ENCODE measurements at places on chromosomes 1 and 21. TPM values are rescaled to one million over a fixed set of nuclear protein-coding genes. Genes with fewer than 3 reads are reported as not detected.

The WNT3A gene
- not detected for total RNA-seq

The TGFB2 gene
- 4.9 TPM for total RNA-seq

The PPIH gene
- total RNA-seq, result 48.4 TPM

The METTL25B gene
- total RNA-seq, result 41.2 TPM

The TRPM2 gene
- 2.8 TPM for total RNA-seq

The DNAJC11 gene
- 11.8 TPM for total RNA-seq

The PRR9 gene
- total RNA-seq, result not detected

The CDA gene
- 12.2 TPM for total RNA-seq

The RPTN gene
- total RNA-seq, result not detected

DNA sequence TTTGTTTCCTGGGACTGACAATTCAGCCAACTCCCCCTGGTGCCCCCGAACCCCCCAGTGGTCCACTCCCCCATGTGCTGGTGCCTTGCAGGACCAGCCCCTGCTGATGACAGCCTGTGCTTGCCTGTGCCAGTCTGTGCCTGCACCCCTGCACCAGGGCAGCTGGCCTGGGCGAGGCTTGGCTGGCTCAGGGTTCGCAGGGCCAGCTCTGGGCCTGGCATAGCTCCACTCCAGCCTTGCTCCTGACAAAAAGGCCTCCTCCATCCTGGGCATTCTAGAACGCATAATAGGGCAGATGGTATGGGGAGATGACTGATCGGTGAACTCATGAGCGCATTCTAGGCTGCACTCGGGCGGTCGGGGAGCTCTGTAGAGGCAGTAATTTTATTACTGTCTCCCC lies 5.4 kb downstream of the CNTN2 start:
- no peak overlapping the region for H3K4me3 ChIP-seq
- no peaks in the 10 kb centered on the region for H3K27me3 ChIP-seq
- H3K27ac ChIP-seq, result no peak overlapping the region
- DNase-seq, result no peak

DNA sequence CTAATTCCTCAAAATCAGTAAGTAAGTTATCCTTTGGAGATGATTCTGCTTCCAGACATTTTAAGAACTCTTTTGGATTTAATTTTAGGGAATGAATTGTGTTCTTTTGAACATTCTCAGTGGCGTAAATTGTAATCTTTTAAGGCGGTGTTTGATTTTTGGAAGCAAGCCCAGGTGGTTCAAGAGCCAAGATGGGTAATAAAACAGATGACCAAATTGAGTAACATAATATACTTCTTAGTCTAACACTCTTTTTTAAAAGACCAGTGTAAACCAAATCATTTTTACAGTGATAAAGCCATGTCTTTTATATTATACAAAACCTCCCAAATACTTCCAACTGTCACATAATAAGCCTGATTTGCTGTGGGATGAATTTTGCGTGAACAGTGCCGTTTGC lies 133.8 kb downstream of the LRRC40 start:
- DNase-seq, result peak; percentile 34
- H3K27me3 ChIP-seq, result no peaks in the 10 kb centered on the region
- no peaks in the 10 kb centered on the region for H3K36me3 ChIP-seq
- no peak overlapping the region for H3K27ac ChIP-seq
- H3K4me1 ChIP-seq, result no peaks in the 10 kb centered on the region
- H3K4me3 ChIP-seq, result no peak overlapping the region

- H3K4me1 ChIP-seq, result no peaks in the 10 kb centered on the region
- no peak overlapping the region for H3K4me3 ChIP-seq
- DNase-seq, result no peak
- H3K27me3 ChIP-seq, result no peaks in the 10 kb centered on the region
Observed at GRCh38 chr21:45266518-45267389, 20.9 kb downstream of the POFUT2 start.

- H3K4me1 ChIP-seq, result no peaks in the 10 kb centered on the region
- no peaks in the 10 kb centered on the region for H3K36me3 ChIP-seq
- H3K4me3 ChIP-seq, result no peak overlapping the region
- DNase-seq, result no peak
Observed at GRCh38 chr1:156895455-156895812, 1.9 kb downstream of the PEAR1 start.

DNA sequence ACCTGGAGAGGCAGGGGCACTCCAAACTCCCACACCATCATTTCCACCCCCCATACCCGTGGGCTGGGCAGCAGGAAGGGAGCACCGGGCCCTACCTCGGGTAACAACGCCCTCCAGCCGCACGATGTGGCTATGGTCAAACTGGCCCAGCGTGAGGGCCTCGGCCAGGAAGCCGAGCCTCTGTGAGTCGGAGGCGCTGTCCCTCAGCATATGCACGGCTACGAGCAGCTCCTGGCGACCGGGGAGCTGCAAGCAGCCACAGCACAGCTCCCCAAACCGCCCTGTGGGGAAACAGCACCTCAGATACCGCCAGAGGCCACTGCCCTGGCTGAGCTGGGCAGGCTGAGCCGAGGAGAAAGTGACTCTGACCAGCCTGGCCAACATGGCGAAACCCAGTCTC lies 29.2 kb downstream of the CDCA8 start:
- H3K27ac ChIP-seq, result no peak overlapping the region
- H3K36me3 ChIP-seq, result no peaks in the 10 kb centered on the region
- no peak overlapping the region for H3K4me3 ChIP-seq
- no peaks in the 10 kb centered on the region for H3K4me1 ChIP-seq
- no peaks in the 10 kb centered on the region for H3K27me3 ChIP-seq
- no peak for DNase-seq

- no peaks in the 10 kb centered on the region for H3K27me3 ChIP-seq
- H3K36me3 ChIP-seq, result no peaks in the 10 kb centered on the region
- no peak overlapping the region for H3K27ac ChIP-seq
- DNase-seq, result no peak
- no peak overlapping the region for H3K4me3 ChIP-seq
Observed at GRCh38 chr1:53733447-53733931, 5.5 kb downstream of the GLIS1 start.

DNA sequence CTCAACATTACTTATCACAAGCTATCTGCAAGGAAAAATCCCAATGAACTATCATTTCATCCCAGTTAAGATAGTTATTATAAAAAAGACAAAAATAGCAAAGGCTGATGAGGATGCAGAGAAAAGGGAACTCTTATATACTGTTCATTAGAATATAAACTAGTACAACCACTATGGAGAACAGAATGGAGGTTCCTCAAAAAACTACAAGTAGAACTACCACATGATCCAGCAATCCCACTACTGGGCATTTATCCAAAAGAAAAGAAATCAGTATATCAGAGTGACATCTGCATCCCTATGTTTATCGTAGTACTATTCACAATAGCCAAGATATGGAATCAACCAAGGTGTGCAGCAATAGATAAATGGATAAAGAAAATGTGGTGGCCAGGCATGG lies 4.9 kb upstream of the C1orf185 start:
- H3K27me3 ChIP-seq, result no peaks in the 10 kb centered on the region
- DNase-seq, result no peak
- no peaks in the 10 kb centered on the region for H3K4me1 ChIP-seq
- H3K36me3 ChIP-seq, result no peaks in the 10 kb centered on the region
- no peak overlapping the region for H3K4me3 ChIP-seq

- no peaks in the 10 kb centered on the region for H3K4me1 ChIP-seq
- DNase-seq, result no peak
- no peaks in the 10 kb centered on the region for H3K27me3 ChIP-seq
- H3K27ac ChIP-seq, result no peak overlapping the region
Observed at GRCh38 chr1:240612811-240613210, 856 bp upstream of the GREM2 start.

GRCh38 chr1:234638832-234639799 lies 29.1 kb upstream of the IRF2BP2 start:
- H3K4me1 ChIP-seq, result no peaks in the 10 kb centered on the region
- no peak overlapping the region for H3K27ac ChIP-seq
- no peaks in the 10 kb centered on the region for H3K27me3 ChIP-seq

- DNase-seq, result no peak
- no peaks in the 10 kb centered on the region for H3K27me3 ChIP-seq
- H3K4me1 ChIP-seq, result no peaks in the 10 kb centered on the region
Observed at GRCh38 chr1:25112400-25112799, 119.9 kb downstream of the SYF2 start.

DNA sequence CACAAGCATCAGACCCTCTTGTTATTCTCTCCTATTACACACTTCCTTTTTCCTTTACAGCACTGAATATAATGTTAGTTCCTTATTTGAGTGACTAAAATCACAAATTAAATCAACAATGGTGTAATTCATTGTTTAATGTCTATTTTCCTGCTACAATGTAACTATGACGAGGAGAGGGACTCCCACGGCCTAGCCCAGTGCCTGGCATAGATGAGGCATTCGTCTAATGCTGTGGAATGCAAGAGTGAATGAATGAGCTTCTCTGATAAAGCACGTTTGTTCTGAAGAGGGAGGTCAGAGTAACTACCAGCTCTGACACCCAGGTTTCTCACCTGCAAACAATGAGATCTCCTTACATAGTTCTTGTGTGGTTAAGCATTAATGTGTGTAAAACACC lies 479.4 kb downstream of the OMA1 start:
- no peak overlapping the region for H3K27ac ChIP-seq
- H3K36me3 ChIP-seq, result no peaks in the 10 kb centered on the region
- DNase-seq, result no peak
- H3K4me3 ChIP-seq, result no peak overlapping the region
- H3K4me1 ChIP-seq, result no peaks in the 10 kb centered on the region
- H3K27me3 ChIP-seq, result no peaks in the 10 kb centered on the region

GRCh38 chr1:160789051-160789701 lies 6.8 kb upstream of the LY9 start:
- H3K4me1 ChIP-seq, result no peaks in the 10 kb centered on the region
- H3K36me3 ChIP-seq, result no peaks in the 10 kb centered on the region
- no peak for DNase-seq

- no peak overlapping the region for H3K4me3 ChIP-seq
- H3K36me3 ChIP-seq, result no peaks in the 10 kb centered on the region
- no peak for DNase-seq
- H3K4me1 ChIP-seq, result no peaks in the 10 kb centered on the region
- H3K27ac ChIP-seq, result peak overlapping the region; percentile 60
Observed at GRCh38 chr1:58754683-58755467, 29.0 kb downstream of the JUN start.

- H3K4me3 ChIP-seq, result no peak overlapping the region
- no peaks in the 10 kb centered on the region for H3K36me3 ChIP-seq
- no peak for DNase-seq
- H3K4me1 ChIP-seq, result no peaks in the 10 kb centered on the region
- H3K27ac ChIP-seq, result no peak overlapping the region
- H3K27me3 ChIP-seq, result no peaks in the 10 kb centered on the region
Observed at GRCh38 chr1:39360731-39361130, 130.7 kb upstream of the BMP8A start.

Measured in uterus (tissue), 4 donors.